ENCODE measurements at places on chromosomes 16 and 17. TPM values are rescaled to one million over a fixed set of nuclear protein-coding genes. Genes with fewer than 3 reads are reported as not detected.

CA4 gene
- 7.2 TPM for total RNA-seq

RASD1 gene
- 22.2 TPM for total RNA-seq

DNAI2 gene
- total RNA-seq, result not detected

DNA sequence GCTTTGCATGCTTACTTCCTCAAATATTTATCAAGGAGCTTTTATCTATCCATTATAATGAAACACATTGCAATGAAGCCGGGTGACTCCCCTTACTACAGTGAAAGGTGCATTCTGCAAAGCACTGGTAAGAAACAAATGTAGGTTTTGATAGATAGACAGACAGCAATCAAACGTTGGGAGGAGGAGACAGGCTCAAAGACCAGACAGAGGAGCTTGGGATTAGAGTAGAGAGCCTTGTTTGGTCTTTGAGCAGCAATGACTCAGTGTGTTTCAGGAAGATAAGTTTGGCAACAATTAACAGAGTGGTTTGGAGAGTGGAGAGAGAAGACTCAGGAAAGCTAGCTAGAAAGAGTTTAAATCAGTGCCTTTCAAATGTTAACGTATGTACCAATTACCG is 68.8 kb downstream of the ZNF18 start:
- DNase-seq, result no peak
- H3K4me3 ChIP-seq, result no peak overlapping the region
- no peaks in the 10 kb centered on the region for H3K27me3 ChIP-seq

- peaks cover 4% of the 10 kb centered on the region for H3K27me3 ChIP-seq
- H3K4me1 ChIP-seq, result no peaks in the 10 kb centered on the region
- no peak overlapping the region for H3K4me3 ChIP-seq
- no peaks in the 10 kb centered on the region for H3K36me3 ChIP-seq
Observed at GRCh38 chr17:6040504-6040903, 29.7 kb upstream of the WSCD1 start.

DNA sequence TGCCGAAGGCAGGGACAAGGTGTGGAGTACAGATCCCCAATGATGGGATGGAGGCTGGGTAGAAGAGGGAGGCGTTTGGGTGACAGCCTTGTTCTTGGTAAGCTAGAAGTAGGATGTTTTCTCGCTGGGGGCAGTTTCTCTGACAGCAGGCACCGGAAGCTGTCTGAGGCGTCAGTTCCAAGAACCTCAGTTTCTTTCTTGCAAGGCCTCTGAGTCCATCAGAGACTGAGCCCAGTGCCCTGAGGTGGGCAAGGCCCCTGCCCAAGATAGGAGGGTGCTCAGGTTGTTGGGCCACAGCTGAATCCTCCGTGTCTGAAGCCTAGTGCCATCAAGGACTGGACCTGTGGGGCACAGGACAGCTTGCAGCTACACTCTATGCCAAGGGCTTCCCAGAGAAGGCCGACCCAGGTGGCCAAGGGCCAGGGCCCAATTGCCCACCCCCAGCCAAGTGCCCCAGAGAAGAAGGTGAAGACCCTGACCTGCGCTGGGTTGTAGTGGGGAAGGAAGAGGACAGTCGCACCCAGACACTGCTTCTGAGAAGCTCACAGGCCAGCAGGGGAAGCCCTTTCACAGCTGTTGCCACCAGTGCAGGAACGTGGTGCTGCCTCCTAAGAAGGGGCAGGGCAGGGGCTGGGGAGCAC is 13.1 kb downstream of the CYB5D2 start:
- no peak overlapping the region for H3K27ac ChIP-seq
- H3K36me3 ChIP-seq, result peaks cover 66% of the 10 kb centered on the region
- H3K4me1 ChIP-seq, result peaks cover 7% of the 10 kb centered on the region
- H3K4me3 ChIP-seq, result no peak overlapping the region
- DNase-seq, result no peak
- H3K27me3 ChIP-seq, result no peaks in the 10 kb centered on the region

DNA sequence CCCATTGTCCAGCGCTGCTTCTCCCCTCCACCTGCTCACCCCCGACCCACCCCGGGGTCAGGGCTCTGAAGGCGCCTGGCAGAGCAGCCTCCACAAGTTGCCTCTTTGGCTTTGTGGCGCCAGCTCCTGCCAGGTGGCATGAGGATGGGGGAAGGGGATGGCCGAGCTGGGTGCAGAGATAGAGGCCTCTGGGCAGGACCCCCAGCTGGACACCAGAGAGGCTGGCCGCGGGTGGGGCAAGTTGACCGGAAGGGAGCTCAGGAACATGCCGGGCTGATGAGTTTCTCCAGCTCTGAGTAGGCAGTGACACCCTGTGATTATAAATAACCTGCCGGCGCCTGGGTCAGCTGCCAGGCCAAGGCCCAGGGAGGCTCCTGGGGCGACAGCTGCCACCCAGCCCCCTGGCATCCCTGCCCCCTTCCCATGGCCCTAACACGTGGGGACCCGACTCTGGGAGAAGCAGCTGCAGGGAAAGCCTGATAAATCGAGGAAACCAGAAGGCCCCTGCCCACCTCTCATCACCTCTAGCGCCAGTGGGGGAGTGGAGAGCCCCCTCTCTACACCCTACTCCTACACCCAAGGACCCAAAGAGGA is 729 bp downstream of the P2RX5 start:
- no peak overlapping the region for H3K27ac ChIP-seq
- no peak for DNase-seq
- peaks cover 76% of the 10 kb centered on the region for H3K27me3 ChIP-seq
- no peaks in the 10 kb centered on the region for H3K36me3 ChIP-seq
- H3K4me1 ChIP-seq, result peaks cover 20% of the 10 kb centered on the region
- H3K4me3 ChIP-seq, result peak overlapping the region; percentile 53

GRCh38 chr16:57955572-57956188 is 15.2 kb downstream of the CNGB1 start:
- peaks cover 4% of the 10 kb centered on the region for H3K4me1 ChIP-seq
- H3K27ac ChIP-seq, result no peak overlapping the region
- DNase-seq, result no peak
- no peaks in the 10 kb centered on the region for H3K36me3 ChIP-seq

GRCh38 chr17:65498816-65499215 is 62.6 kb downstream of the AXIN2 start:
- H3K27me3 ChIP-seq, result peaks cover 5% of the 10 kb centered on the region
- H3K36me3 ChIP-seq, result no peaks in the 10 kb centered on the region
- DNase-seq, result no peak
- no peaks in the 10 kb centered on the region for H3K4me1 ChIP-seq
- H3K4me3 ChIP-seq, result no peak overlapping the region
- no peak overlapping the region for H3K27ac ChIP-seq

DNA sequence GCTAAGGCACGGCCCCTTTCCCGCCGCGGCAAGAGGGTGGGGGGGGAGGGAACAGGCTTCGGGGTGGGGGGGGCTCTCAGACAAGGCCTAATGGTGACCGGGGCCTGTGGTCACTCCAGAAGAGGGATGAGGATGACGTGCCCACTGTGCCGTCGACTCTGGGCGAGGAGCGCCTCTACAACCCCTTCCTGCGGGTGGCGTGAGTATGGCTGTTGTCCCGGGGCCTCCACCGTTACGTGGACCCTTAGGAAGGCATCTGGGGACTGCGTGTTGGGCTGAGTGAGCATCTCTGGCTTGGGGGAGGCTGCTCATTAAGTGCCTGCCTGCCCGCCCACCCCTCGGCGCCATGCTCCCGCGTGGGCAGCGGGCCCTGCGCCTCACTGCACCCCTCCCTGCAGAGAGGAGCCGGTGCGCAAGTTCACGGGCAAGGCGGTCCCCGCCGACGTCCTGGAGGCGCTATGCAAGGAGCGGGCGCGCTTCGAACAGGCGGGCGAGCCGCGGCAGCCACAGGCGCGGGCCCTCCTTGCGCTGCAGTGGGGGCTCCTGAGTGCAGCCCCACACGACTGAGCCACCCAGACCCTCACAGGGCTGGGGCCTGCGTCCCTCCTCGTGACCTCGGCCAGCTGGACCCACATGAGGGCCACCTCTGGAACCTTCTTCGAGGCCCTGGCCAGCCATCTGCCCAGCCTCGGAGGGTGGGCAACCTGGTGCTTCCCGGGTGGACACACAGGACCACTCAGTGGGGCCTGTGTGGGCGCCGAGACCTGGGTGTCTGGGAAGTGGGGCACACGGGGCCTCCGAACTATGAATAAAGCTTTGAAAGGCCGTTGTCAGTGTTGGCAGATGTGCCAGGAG is 2.2 kb downstream of the HAGHL start:
- H3K4me1 ChIP-seq, result peaks cover 32% of the 10 kb centered on the region
- no peak overlapping the region for H3K27ac ChIP-seq
- peaks cover 33% of the 10 kb centered on the region for H3K36me3 ChIP-seq
- no peak for DNase-seq
- H3K27me3 ChIP-seq, result peaks cover 34% of the 10 kb centered on the region
- H3K4me3 ChIP-seq, result peak overlapping the region; percentile 52

DNA sequence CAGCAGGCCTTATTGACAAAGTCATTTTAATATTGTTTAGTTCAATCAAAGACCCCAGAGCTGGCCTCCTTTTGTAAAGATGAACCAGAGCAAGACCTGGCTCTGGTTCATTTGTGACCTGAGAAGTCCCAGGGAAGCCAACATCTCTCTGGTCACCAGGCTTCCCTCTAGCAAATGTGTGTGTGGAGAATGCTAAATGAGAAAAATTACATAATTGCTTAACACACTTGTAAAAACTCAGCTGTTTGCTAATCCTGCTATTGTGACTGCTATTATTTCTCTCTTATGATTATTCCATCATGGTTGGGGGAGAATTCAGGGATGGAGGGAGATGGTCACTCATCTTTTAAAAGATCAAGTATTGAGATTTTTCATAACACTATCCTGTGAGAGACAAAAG is 94.3 kb upstream of the CLEC3A start:
- H3K27ac ChIP-seq, result no peak overlapping the region
- H3K4me1 ChIP-seq, result no peaks in the 10 kb centered on the region
- no peak for DNase-seq
- no peak overlapping the region for H3K4me3 ChIP-seq

DNA sequence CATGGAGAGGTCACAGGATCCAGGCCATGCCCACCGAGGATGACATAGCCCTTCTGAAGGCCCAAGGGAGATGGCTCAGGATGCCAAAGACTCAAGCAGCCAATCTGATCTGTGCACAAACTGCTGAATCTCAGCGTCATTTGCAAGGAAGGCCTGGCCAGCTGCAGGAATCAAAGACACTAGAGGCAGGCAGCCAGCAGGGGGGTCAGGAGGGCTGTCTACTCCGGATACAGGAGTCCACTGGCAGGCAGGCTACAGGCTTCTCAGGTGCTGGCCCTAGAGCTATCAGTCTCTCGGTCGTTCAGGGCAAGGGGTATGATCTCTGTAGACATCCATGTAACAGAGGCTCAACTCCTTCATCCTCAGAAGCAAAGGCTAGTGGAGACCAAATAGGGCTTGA is 1735.3 kb downstream of the TP53TG3F start:
- no peaks in the 10 kb centered on the region for H3K36me3 ChIP-seq
- H3K27me3 ChIP-seq, result no peaks in the 10 kb centered on the region
- DNase-seq, result no peak

GRCh38 chr16:86955136-86955855 is 361.9 kb downstream of the C16orf95 start:
- no peaks in the 10 kb centered on the region for H3K36me3 ChIP-seq
- no peak overlapping the region for H3K27ac ChIP-seq
- H3K27me3 ChIP-seq, result peaks cover 57% of the 10 kb centered on the region

DNA sequence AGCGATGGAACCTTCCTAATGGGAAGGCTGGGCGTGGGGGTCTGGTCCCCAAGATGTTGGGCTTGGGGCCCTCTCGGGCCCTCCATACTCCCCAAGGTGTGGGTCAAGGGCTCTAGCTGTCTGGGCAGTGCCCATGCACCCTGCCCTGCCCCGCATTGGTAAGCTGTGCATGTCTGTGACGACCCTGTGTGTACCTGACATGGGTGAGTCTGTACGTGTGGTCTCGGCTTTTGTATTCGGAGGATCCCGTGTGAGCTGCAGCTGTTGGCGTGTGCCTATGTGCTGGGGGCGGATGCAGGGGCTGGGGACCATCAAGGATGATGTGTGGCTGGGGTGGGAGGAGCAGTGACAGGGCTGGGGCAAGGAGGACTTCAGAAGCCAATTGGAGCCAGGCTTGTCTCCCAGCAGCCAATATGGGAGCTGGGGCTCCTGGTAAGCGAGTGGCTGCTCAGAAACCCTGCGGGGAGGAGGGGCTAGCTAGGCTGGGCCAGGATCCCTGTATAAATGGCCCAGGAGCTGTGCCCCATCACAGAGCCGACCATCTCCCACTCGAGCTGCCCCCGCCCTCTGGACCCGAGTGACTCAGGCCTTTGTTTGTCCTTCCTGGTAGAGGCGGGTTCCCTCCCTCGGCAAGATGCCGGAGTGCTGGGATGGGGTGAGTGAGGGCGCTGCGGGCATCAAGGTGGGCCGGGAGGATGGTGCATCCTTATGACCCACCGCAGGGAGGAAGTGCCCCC is at the start of gene NDRG4:
Gene NDRG4 (plus strand): TSS at position 529 of the 737 bp plus-strand sequence. CDS start 106 bp downstream, at position 635.
- H3K36me3 ChIP-seq, result no peaks in the 10 kb centered on the region
- peak; percentile 67 for DNase-seq
- H3K4me1 ChIP-seq, result peaks cover 19% of the 10 kb centered on the region
- H3K27me3 ChIP-seq, result peaks cover 22% of the 10 kb centered on the region
- no peak within 1 kb of the TSS for H3K27ac ChIP-seq

- no peak overlapping the region for H3K27ac ChIP-seq
- peaks cover 4% of the 10 kb centered on the region for H3K4me1 ChIP-seq
- H3K4me3 ChIP-seq, result no peak overlapping the region
- H3K27me3 ChIP-seq, result peaks cover 6% of the 10 kb centered on the region
Observed at GRCh38 chr17:65473985-65474384, 87.5 kb downstream of the AXIN2 start.

DNA sequence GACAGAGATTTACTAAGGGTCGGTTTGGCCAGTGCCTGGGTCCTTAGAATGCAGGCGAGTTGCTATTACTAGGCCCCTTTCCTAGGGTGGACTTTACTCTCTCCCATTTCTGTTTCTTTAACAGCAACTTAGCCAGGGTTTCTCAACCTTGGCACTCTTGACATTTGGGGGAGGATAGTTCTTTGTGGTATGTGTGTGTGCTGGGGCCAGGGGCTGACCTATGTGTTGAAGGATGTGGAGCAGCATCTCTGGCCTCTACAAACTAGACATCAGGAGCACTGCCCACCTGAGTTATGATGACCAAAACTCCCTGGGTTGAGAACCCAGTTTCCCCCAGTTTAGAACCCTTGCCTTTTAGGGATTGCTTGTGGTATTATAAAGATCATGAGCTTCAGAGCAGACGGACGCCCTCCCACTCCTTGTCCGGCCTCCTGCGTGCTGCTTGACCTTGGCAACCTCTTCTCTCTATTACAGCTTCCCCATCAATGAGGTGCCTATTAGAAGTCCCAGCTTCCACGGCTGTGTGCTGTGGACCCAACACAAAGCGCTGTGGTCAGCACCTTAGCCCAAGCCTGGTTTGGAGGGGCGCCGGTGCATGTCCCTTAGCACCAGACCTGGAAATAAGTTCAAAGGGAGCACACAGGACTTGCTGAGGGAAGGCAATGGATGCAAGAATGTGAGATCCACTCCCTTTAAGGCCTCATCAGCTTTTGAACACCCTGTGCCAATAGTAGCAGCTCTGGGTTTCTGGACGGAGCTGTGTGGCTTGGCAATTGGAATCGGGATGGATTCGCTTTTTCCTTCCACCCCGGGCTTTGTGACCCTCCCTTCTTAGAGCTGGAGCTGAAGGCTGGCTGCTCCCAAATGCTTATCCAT is 239.2 kb upstream of the MAF start:
- peak overlapping the region; percentile 41 for H3K27ac ChIP-seq
- DNase-seq, result no peak
- peaks cover 23% of the 10 kb centered on the region for H3K4me1 ChIP-seq
- no peaks in the 10 kb centered on the region for H3K27me3 ChIP-seq
